ENCODE measurements at places on chromosomes 12 and 14.
A peak's percentile ranks its signal among the peaks of the same experiment; 100 is the strongest.

GRCh38 chr12:82028772-82029171 is 269.6 kb upstream of the PPFIA2 start:
- no peak for DNase-seq

DNA sequence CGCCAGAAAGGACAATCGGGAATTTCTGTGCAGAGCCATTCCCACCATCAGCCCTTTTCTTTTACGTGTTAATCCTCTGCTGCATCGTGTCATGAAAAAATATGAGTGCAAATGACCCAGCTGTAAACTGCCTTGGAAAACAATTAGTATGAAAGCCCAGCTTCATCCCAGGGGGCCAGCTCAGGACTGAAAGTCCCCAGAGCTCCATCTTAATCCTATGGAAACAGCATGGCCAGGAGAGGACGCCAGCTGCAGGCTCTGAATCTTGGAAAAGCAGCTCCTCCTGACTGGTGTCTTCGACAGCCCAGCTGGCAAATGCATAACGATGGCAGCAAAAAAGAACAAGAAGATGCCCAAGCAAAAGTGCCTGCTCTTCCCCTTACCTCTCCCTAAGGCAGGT is 191.5 kb downstream of the NTF3 start:
- DNase-seq: no peak

DNA sequence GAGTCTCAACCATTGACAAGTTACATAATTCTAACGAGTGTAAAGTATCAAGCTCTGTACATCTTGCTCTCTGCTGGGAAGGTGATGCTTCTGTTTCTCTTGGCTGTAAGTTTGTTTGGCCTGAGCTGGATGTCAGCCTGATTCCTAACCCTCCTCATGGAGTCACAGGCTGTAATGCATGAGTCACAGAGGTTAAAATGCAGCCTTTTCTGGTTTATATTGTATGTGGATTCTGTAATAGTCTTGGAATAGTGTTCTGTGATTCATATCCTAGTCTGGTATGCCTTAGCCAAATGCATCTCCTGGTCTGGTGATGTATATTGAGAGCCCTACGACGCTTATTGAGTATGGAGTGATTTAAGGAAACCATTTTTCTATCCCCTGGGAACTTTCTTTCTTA is 104.5 kb upstream of the FRMD6 start:
- DNase-seq: no peak

DNA sequence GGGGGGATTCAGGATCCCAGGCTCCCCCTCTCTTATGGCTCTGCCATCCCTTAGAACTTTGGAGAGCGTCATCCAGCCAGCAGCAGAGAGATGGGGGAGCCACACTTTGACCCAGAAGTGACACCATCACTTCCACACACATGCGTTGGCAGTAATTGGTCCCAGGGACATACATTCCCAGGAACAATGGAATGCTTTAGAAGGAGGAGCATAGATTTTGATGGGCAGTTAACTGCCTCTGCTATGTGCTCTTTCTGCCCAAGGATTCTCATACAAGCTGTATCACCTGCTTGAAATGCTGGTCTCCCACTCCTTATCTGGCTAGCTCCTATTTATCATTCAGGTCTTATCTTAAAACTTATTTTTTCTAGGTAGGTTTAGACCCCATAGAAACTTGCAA is 109.0 kb upstream of the RPH3A start:
- DNase-seq: no peak

DNA sequence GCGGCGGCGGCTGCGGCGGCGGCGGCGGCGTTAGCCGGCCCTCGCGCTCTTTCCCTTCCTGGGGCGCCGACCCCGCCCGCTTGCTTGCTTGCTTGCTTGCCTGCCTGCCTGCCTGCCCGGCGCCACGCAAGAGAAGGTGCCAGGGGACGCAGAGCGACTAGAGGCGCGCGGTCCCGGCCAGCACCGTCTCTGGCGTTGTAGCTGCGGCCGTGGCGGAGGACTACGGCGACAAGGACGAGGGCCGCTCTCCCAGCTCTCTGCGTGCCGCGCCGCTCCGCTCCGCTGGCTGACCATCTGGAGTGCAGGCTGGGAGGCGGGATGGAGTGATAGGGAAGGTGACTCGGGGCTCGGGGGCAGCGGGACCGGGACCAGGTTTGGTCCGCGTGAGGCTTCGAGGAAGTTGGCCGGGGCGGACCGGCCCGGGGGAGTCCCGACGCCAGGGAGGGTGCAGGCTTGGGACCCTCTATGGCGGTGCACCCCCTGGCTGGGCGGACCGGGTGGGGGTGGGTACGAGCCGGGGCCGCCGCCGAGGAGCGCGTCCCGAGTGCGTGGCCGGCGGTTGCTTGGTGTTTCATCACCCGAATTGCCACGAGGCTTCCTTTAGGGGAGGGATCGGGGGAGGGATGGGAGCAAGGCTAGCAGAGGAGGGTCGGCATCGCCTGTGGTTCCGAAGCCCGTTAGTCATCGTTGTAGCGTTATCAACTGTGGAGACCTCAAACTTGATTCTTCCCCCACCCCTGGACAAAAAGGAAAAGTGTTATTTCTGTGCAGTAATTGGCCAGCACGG is 471 bp downstream of the XPOT start:
- DNase-seq: peak; percentile 62

- DNase-seq: no peak
These were observed 118.2 kb downstream of the ZFP36L1 start for GRCh38 chr14:68674538-68675232.
